ENCODE measurements at places on chromosomes 16 and 17.

- no peak for DNase-seq
These were observed 3.6 kb upstream of the TMEM92 start for GRCh38 chr17:50270435-50271362.

DNA sequence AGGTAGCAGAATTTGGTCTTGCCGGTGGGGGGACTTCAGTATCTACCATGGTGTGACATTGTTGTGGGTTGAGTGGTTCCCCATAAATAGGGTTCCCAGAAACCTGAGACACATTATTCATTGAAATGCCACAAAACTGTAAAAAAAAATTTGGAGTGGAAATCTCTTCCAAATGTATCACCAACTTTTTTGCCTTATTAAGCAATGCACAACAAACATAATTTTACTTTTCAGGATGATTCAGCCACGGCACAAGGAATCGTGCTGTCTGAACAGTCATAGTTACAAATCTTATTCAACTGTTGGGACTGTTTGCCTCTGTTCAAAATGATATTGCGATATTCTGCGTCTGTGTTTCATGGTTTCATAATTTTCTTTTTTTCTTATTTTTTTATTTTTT lies 181.2 kb downstream of the NTN1 start:
- peak; percentile 14 for DNase-seq

DNA sequence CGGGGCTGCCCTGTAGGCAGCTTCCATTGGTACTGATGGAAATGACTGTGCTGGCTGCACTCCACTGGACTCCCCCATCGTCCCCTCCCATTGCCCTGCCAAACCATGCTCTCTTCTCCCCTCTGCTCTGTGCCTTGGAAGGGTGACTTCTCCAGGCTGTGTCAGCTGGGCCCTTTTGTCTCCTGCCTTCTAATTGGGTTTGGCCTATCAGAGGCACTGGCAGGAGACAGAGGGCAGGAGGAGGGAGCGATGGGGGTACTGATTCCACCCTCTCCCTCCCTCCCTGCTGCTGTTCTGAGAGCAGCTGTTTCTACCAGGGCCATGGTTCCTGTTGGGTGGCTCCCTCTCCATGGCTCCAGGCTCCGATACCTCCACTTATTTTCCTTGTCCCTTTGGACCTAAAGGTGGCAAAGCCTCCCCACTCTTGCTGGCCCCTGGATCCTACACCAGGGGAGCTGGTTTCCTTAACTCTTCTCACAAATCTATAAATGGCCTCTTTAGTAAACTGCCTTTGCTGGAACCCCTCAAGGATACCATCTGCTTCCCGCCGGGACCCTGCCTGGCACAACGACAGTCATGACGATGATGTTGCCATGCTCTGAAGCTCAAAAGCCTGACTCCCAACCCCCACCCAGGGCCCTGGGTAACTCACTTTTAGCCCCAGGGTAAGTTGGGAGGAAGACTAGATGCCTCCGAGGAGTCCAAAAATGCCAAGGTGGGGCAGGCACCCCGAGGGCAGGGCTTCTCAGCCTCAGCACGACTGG lies 123.8 kb upstream of the RPL38 start:
- DNase-seq: no peak

GRCh38 chr17:65047941-65048340 lies 8.6 kb downstream of the GNA13 start:
- DNase-seq: no peak

- DNase-seq: peak; percentile 63
These were observed 13.3 kb downstream of the CDH3 start for GRCh38 chr16:68658341-68658973.

GRCh38 chr16:74558873-74559272 lies 48.0 kb downstream of the GLG1 start:
- no peak for DNase-seq

- no peak for DNase-seq
These were observed 159.5 kb downstream of the CCDC182 start for GRCh38 chr17:57585341-57586195.

GRCh38 chr17:66349521-66350254 lies 47.3 kb downstream of the PRKCA start:
- no peak for DNase-seq

DNA sequence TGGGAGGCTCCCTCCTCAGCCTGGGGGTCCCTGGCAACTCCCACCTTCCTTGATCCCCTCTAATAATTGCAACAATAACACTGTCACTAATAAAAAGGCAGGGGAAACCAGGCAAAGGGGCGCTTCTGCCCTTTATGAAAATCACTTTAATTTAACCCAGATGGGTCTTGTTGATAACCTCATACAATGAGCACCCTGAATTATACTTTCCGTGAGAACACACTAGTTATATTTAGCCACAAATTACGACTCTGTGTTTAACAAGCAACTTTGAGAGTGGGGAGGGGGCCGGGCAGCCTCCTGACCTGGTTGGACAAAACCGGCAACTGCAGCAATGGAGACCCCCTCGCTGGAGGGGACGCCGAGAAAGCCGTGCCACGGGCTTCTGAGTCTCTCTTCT lies 5.7 kb upstream of the BAHCC1 start:
- no peak for DNase-seq

GRCh38 chr16:51306116-51306515 lies 155.0 kb upstream of the SALL1 start:
- DNase-seq: no peak

DNA sequence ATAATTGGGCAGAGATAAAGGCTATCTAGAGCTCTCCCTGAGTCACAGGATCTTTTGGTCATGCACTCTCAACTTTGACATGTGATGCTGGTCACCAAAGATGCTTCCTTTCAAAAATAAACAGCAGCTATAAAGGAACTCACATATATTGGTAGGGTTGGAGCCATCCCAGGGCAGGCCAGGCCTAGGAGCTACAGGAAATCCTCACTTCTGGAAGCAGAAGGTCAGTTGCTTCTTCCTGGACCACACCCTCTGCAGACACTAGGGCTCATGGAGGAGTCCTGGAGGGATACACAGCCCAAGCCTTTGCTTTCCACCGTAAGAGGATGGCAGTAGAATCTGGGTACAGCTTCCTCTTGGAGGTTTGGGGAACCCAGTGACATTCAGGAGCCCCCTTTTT lies 24.6 kb downstream of the SOST start:
- DNase-seq: no peak

- DNase-seq: no peak
These were observed 858 bp downstream of the MMD start for GRCh38 chr17:55420776-55421178.

- DNase-seq: peak; percentile 13
These were observed 37.2 kb upstream of the BCO1 start for GRCh38 chr16:81201267-81201666.

DNA sequence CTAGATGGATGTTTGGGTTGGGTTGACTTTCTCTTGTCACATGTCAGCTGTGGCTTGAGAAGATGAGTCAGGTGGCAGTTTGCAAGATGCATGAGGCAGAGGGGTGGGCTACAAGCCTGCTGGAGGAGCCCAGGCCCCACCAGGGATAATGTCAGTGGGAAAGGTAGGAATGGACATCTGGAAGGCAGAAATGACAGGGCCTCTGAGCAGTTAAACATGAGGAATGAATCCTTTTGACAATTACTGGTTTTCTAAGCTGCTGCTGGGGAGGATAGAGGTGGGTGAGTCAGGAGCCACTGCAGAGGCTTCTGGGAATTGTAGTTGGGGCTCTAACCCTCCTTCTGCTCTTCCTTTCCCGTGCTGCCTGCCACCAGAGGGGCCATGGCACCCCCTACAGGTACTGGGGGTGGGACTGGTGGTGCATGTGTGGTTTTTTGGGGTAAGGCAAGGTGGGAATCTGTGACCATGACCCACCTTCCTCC lies 15.7 kb downstream of the SLC52A1 start:
- no peak for DNase-seq

- DNase-seq: no peak
These were observed 481.0 kb upstream of the SOX9 start for GRCh38 chr17:71639865-71640264.

DNA sequence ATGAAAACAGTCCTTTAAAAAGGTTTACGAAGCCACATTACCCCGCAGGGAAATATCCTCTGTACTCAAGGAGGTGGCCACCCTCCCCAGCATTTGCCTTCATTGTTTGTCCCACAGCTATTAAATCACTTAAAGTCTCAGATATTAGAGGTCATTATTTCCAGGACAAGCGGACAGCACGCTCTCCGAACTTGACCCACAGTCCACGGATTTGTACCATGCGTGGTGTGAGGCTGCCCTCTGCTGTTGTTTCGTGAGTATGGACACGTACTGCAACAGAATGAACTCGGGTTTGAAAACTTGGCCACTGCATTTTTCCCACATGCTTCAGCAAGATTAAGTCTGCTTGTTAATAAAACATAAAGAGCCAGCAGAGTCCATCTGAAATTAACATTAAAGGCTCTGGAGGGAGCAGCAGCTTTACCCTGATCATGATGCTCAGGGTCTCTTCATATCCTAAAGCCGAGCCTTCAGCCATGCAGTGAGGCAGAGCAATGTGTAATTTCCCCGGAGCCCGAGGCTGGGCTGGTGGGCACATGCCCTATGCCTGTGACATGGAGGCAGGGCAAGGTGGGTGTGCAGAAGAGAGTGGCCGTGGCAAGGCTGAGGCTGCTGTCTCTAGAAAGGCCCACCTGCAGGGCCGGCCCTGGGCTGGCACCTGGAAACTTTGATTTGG lies 19.7 kb downstream of the MEAK7 start:
- DNase-seq: peak; percentile 38
